GF-D8 (cell line): ENCODE measurements at places on chromosomes 3 and 15.

GRCh38 chr15:91857772-91858171 is 4.3 kb downstream of the SLCO3A1 start:
- no peak for DNase-seq

- no peak for DNase-seq
These were observed 68.9 kb upstream of the MNS1 start for GRCh38 chr15:56533731-56534403.

DNA sequence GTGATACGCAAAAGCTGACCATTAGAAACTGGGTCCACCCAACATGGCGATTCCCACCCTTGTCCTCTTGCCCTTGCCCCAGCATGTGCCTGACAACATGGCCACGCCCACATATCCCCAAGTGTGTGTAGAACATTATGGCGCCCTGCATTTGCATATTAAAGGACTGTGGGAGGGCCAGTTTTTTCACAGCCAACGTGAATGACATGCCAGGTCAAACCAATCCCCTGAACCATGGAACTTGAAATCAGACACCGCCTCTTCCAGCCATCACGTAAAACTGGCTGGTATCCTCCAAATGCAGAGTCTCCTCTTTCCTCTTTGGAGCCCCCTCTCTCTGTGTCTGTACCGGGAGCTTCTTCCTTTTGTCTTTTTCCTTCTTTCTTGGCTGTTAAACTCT is 156.7 kb upstream of the EPHA6 start:
- no peak for DNase-seq

- no peak for DNase-seq
These were observed 24.9 kb upstream of the GNB4 start for GRCh38 chr3:179476215-179476614.

GRCh38 chr15:48330855-48331795 is at the start of gene DUT:
DUT (plus strand) TSS chr15:48331429; CDS start chr15:48331516, 87 bp downstream.
- peak; percentile 23 for DNase-seq

DNA sequence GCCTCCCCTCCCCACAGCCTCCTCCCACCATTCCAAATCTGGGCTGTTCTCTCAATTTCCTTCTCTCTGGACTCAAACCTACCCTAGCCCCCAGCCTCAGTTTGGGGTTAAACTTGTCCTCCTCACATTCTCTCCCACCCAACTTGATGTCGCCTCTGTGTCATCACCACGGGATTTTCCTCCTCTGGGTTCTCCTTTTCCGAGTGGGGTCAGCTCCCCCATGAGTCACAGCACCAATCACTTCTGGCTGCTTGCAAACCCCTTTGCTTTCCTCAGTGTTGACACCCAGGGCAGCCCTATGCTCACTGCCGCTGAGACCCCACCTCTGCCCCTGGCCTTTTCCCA is 451 bp downstream of the CCR5AS start:
- DNase-seq, result no peak

DNA sequence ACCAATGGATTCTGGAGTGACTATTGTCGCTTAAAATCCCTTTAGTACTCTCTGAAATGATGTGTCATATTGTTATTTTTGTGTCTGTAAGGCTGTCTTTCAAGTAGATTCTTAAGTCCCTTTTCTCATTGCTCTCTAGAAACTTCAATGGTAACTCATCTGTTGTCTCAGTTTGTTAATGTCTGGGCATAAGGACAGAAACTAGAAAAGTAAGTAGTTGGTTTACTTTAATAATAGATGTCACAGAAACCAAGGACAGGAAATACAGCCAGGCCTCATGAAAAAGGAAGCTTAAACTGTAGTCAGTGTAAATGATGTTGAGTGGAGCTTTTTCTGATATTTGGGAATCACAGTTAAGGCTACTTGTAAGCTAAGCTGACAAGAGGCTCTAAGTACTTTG is 730.2 kb upstream of the DPPA4 start:
- no peak for DNase-seq

GRCh38 chr3:30621576-30621975 is 15.2 kb downstream of the TGFBR2 start:
- no peak for DNase-seq

DNA sequence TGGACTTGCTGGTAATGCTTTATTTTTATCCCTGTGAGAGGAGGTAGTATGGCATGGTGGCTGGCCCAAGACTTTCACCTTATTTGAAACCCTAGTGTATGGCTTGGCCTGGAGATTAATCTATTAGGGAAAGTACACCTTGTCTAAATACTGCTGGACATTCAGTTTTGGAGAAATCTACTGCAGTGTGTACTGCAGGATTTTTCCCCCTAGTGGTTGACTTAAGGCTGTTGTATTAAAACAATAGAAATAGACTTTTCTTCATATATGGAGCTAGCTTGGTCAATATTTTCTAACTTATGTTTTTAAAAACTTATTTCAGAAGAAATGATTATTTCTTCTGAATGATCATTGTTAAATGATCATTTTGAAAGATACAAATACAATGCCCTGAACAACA is 13.9 kb upstream of the SLITRK3 start:
- DNase-seq, result no peak

GRCh38 chr3:112781599-112781998 is 65.1 kb downstream of the CD200R1L start:
- DNase-seq, result no peak

DNA sequence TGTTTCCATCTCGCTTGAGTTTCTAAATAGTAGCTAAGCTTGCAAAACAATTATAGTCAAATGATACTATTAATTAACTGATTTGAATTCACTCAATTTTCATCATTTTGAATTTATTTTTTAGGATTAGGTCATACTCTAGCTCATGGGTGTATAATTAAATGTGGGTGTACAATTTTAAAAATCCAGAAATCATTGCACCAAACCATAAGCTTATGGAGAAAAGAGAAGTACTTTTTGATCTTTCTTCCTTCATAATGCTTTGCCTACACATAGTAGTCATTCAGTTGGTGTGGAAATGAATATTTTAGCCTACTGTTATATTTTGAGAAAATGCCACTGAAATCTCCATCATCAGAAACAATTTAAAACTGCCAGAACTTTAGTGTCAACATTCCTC is 175.1 kb downstream of the CD47 start:
- DNase-seq, result no peak

DNA sequence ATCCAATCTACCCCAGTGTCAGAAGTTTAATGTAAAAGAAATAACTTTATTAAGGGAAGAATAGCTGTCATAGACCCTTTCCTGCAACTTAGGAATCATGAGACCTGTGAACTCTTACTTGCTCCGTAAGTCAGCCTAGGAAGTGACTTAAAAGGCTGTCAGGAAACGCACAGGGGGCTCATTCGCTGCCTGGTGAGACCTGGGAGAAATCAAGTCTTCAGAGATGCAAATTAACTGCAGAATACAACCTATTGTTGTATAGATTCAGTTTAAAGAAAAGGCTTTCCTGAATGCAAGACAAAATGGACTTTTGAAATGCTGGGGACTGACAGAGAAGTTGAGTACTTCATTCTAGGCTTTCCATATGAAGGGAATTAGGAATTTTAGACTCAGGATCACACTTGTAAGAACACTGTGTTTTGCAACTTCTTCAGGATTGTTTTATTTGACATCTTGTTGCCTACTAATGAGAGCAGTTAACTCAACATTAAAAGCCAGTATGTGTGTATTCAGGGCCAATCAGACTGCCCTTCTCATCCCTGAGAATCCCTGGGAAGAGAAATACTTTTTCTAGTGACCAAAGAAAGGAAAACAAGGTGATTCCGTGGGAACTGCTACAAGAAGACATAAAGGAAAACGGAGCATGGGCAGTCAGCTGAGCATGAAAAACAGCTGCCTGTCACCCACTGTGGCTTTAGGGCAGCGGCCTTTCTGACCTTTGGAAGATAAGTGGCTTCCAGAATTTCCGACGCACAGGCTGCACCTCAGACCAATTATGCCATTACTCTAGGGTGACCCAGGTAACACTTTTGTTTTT is 18.5 kb upstream of the DPPA4 start:
- DNase-seq, result no peak

- peak; percentile 22 for DNase-seq
These were observed 146.6 kb downstream of the TBL1XR1 start for GRCh38 chr3:177050501-177051237.
